ENCODE measurements at places on chromosomes 5 and 9.

DNA sequence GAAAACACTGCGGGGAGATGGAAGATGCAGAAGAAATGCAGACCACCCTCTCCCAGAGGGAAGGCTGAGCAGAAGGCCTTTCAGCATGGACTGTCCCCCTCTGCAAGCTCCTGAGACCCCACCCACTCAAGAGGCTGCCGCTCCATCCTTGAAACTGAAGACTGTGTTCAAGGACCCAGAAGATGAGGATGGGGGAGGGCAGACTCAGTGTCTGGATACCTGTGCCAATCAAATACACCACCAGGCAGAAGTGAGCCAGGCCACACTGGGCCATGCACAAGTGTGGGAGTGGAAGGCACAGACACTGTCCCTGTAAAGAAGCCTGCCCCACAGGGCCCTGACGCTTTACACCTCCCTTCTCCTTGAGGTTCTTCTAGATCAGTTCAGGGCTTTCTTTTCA is 40.0 kb upstream of the IPPK start:
- DNase-seq: no peak

GRCh38 chr9:36867672-36868471 is 166.2 kb downstream of the PAX5 start:
- no peak for DNase-seq

- DNase-seq: no peak
These were observed 182.5 kb upstream of the NR3C1 start for GRCh38 chr5:143585970-143586369.

- no peak for DNase-seq
These were observed 273.1 kb downstream of the CD180 start for GRCh38 chr5:66923457-66923856.

DNA sequence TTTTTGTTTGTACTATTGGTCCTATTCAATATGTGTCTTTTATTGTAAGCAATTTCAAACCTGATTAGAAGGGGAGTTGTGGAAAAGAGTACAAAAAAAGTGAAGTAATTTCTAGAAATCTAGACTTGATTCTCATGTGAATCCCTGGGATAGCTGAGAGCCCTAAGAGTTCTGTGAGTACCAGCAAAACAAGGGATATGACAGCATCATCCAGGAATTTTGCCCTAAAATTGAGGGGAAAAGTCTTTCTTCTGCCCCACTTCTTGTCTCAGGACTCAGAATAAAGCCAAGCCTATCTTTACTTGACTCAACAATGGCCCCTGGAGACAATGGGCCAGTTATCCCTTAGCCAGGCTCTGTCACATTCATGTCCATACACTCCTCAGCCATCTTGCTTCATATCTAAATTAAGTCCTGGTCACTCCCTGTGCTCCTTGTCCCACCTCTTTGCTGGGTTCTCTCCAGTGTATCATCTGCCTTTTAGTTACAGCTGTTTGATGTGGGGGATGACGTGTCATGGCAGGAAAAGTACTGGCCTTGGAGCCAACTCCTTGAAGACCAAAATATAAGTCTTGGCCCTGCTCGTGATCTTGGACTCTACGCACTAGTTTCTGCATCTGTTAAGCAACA is 81.2 kb downstream of the ADAMTS12 start:
- no peak for DNase-seq

GRCh38 chr5:131068893-131069643 is 96.0 kb downstream of the HINT1 start:
- peak; percentile 36 for DNase-seq

- no peak for DNase-seq
These were observed 42.0 kb downstream of the ACO1 start for GRCh38 chr9:32426278-32426939.

GRCh38 chr9:124415852-124416484 is 726 bp upstream of the PSMB7 start:
- DNase-seq: no peak

DNA sequence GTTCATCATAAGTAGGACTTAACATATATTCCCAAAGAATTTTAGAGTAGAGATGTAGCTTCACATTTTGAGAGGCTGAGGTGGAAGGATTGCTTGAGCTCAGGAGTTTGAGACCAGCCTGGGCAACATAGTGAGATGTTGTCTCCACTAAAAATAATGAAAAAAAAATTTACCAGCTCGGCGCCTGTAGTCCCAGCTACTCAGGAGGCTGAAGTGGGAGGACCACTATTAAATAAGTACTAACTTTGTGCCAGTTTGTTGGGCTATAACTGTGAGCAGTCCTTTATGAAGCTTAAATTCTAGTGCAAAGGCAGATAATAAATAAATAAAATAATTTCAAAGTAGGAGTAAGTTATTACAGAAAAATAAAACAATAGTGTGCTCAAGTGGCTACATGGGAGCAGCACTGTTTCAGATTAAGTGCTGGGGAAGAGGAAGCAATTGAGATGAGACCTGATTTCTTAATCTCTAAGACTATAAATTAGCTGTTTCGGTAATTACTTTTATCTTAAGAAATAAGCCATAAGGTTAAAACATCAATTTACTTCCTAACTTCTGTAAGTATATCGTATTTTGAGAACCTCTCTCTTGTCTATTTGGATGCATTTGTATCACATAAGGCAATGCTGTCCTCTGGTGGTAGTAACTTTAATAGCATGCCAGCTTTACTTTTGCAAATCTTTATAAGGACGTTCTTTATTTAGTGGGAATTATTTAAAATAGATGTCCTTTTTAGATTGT is 98.9 kb downstream of the CSNK1G3 start:
- DNase-seq: peak; percentile 7

- no peak for DNase-seq
These were observed 202.0 kb upstream of the SLC27A6 start for GRCh38 chr5:128763321-128763720.

DNA sequence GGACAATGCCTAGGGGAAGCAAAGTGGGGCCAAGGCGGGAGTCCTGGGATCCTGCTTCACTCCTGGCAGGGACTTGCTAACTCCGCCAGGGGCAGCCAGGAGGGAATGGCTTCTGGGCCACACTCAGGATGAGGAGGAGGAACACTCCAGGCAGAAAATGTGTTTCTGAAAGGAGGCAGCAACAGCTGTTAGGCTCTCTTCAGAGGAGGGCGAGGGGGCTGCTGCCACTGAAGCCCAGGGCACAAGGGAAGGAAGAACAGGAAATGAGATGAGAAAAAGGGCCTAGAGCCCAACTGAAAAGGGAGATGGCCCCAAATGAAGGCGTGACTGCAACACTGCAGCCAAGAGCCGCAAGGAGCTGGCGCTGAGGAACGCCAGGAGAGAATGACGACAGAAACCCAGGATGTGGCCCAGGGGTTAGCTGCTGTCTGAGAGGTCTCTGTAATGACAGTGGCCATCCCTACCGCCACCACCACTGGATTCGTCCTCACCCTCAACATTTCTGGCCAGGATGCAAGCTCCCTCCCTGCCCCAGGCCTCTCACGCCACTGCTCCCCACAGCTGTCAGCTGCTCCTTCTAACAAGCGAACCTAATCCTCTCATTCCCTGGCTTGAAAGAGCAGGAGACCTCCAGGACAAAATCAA is 15.8 kb downstream of the PSMB7 start:
- no peak for DNase-seq

- DNase-seq: peak; percentile 8
These were observed 92.1 kb upstream of the MAP1B start for GRCh38 chr5:72015103-72015548.

GRCh38 chr9:109780453-109781033 is 545 bp downstream of the PALM2AKAP2 start:
- DNase-seq: no peak

DNA sequence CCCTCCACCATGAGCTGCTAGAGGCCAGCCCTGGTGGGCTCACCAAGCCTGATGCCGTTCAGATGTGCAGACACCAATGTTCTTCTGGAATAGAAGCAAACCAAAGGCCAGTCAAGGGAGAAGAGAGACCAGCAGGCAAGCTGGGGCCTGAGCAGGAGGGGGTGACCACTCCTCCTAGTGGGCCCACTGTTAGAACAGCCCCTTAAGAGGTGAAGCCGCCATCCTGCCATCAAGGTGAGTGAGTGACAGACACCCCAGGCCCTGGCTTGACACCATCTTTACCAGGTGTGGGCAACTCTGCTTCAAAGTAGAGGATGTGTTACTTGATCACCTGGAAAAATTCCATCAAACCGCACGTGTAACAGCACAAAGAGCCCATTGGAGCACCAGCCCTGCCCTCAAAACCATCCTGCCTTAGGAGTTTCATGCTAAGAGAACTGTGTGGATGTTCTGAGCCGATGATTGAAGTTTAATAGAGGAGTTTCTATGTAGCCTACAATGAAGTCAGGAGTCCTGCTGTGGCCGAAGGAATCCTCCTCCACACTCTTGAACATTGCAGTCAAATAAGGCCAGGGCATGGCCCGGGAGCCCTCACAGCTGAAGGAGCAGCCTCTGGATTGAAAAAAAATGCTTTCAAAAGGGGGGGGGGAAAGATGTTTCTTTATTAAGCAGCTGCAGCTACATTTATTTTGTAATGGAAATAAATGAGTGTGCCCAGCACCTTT is 20.8 kb downstream of the AMBP start:
- no peak for DNase-seq

DNA sequence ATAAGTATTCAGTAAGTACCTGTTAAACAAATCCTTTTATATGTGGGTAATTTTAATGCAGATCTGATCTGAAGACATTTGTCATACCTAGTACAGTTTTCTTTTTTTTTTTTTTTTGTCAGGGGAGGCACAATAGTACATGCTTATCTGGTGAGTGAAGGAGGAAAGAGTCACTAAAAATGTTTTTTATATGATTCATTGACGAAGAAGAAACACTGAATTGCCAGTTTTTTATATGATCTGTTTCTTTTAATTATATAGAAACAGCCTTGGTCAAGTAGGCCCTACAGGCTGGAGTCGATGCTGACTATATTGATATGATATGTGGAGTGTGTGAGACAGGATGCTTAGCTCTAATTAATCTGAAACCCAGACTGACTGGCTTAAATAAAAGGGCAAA is 315.2 kb downstream of the PSAT1 start:
- no peak for DNase-seq

DNA sequence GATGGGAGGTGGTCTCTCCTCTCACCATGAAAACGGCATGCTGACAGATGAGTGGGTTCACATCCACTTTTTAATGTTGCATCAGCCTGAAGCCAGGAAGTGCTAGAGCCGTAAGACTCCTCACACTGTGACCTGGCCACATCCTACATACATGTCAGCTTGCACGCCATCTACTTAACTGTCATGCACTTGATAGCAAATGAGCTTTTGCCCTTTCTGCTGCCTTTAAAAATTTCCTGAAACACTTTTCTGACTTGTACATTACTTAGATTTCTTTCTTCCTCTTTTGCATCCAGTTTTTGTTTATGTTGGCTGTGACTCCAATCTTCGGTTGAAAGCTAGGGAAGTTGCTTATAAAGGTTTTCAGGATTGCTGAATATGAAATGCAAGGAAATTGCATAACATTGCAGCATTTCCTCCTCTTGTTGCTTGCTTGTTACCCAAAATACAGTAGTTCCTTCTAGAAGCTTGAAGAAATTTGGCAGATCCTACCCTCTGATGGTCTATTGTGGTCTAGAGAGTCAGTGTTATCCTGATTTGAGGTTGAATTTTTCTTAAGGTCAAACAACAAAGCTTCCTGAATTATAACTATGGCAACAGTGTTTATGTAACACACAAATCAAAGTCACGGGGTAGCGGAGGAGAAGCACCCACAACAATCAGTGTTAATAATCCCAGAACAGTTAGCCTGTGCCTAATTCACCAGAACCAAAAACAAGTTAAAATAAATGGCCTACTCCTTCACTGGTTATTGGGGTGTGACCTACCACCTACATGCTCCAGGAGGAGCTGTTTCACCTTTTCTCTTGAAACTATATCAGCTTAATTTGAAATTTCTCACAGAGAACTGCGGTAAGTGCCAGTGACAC is 232.5 kb downstream of the ARHGAP26 start:
- DNase-seq: peak; percentile 65

GRCh38 chr9:110555551-110556331 is 23.8 kb downstream of the SVEP1 start:
- DNase-seq: no peak

DNA sequence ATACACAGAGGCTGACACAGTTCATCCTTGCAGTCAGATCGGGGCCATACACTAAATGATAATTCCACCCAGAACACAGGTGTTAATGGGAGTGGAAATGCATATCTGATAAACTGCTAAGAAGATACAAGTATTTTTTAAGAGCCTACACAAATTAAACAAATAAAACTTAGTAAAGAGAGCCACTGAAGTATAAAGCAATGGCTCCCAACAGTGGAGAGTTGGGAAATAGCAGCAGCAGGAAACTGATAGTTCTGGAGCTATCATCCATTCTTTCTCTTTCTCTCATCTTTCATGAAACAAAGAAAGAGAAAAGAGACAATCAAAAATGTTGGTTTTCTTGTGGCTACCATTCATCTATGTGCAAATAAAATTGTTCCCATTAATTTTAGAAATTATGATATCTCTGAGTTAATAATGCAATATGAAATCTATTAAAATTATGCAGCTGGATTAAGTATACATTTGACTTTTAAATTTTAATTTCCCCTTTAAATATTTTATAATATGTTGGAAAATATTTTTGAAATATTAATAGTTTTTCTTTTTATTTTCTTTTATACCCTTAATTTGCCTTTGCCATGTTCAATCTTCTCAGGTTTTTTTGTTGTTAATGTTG is 120.8 kb downstream of the EMB start:
- DNase-seq: no peak

DNA sequence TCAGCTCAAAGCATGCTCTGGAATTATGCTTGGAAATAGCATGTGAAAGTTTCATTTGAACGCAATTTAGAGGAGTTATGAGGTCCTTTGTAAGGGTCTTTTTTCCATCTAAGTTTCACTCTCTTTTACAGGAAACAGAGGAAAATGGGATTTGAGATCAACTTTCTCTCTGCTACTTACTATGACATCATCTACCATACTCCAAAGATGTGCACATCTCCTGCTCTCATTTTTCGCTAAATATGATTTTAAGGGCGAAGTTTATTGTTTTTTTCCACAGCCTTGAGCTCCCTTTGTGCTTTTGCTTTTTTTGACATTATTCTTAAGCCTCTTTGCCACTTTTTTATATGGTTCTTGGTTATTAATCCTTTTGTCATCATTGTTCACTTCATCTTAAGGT is 125.6 kb downstream of the NNT start:
- DNase-seq: no peak

DNA sequence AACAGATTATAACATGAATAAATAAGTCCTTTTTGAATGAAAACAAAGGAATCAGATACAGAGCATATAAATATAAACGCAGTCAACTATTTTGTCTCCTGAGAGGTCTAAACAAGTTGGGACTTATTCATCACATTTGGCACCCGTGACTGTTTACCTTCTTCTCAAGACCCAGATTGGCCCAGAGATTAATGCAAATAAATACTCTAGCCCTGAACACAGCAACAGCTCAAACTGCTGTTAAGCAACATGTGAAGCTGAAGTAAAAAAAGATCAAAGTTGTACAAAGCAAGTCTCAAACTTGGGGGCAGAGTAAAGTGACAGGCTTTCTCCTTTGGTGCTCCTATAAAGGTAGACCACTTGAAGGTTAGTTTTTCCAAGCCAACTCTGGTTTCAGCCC is 95.0 kb upstream of the NR5A1 start:
- DNase-seq: no peak

- no peak for DNase-seq
These were observed 1043.4 kb upstream of the CDH10 start for GRCh38 chr5:25688156-25688555.

All from activated naive CD8-positive, alpha-beta T cell treated with anti-CD3 and anti-CD28 coated beads, Interleukin-2, amount 50 U/mL, for 24 hours (primary cell).